ENCODE measurements at places on chromosomes 12 and 14. TPM values are rescaled to one million over a fixed set of nuclear protein-coding genes. Genes with fewer than 3 reads are reported as not detected.

The SERPINA12 gene
- not detected for total RNA-seq

The MAP1LC3B2 gene
- 2.5 TPM for total RNA-seq

The KRT2 gene
- not detected for total RNA-seq

The HOXC9 gene
- total RNA-seq, result not detected

The SVOP gene
- total RNA-seq, result 0.04 TPM

The FAM234B gene
- 28.6 TPM for total RNA-seq

The IL26 gene
- not detected for total RNA-seq

The SIX1 gene
- 0.59 TPM for total RNA-seq

All from WTC11 (cell line).